GM10248 (cell line): ENCODE measurements at places on chromosomes 1 and 21.

DNA sequence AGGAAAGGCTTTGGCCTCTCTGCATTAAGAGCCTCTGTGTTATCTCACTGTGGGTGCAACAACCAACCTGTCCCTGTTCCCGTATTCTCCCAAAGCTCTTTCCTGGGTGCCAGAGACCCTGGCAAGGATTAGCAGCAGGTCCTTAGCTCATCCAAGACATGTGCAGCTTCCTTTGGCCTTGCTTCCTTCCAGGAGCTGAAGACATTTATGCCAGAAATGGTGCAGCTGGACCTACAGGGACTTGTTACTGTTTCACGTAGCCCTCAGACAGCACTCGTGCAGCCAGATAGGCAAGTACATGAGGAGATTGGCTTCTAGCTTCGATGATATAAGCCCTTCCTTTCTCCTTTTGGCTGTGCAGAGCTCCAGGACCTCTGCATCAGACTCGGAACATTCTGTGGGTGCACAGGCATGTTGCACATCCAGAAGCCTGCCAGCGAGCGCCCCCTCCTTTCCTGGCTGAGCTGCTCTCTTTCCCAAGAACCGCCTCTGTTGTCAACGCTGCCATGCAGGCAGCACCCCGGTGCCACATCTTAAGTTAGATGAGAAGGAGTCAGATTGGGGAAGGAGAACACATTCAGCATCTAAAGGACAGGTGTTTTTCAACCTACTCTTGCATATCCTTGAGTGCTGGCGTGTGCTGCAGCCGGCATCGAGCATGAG, 284.5 kb upstream of the PLXNA2 start:
- DNase-seq: no peak

- no peak for DNase-seq
Observed at GRCh38 chr1:210677533-210677932, 348.8 kb downstream of the HHAT start.

DNA sequence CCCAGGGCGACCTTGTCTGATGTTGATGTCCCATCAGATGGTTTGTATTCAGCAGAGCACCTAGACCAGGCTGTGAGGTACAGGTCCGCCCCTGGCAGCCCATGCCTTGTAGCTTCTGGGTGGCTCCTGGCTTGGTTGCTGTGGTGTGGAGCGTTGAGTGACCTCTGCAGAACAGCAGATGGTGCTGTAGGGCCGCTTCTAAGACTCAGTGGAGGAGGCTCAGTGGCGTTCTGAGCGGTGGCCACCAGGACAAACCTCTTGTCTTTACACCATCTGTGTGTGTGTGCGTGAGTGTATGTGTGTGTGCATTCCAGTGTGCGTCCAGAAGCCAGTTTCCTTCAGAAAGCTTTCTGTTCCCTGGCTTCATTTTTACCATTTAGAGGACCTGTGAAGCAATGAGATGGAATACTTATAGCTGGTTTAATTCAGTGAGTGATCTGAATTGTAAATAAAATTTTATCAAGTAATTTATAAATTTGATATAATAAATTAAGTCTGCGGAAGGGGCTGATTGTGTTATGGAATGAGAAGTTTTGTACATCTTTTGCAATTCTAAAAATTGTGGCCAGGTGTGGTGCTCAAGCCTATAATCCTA, 66.1 kb downstream of the ADARB1 start:
- DNase-seq: peak; percentile 86

- no peak for DNase-seq
Observed at GRCh38 chr1:72324451-72324850, 42.1 kb upstream of the NEGR1 start.

DNA sequence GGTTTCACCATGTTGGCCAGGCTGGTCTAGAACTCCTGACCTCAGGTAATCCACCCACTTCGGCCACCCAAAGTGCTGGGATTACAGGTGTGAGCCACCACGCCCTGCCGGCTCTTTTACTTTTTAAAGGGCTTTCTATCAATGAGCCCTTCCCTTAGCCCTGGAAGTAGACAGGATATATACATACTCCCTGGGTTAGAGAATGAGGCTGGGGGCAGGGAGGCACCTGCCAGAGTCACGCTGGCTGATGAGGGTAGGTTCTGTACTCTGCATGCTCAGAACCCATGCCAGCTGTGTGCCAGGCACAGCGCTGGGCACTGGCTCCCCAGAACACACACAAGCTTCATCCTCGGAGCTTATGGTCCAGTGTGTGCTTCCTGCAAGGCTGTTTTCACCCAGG, 113.6 kb upstream of the IPO9 start:
- DNase-seq: no peak

DNA sequence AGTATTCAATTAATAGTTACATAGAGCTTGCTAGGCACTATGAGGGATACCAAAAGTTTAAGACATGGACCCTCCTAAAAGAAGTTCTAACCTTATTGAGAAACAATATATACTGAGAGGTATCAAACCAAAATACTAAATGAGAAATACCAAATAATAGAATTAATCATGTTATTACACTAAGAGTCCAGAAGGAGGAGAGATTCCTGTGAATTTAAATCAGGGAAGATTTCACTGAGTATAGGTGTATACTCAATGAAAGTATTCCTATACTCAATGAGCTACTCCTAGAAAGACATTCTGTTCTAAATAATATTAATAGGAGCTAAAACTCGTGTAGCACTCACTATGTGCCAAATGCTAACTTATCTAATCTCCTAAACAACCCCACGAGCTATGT, 9.4 kb downstream of the CR1L start:
- DNase-seq: no peak

DNA sequence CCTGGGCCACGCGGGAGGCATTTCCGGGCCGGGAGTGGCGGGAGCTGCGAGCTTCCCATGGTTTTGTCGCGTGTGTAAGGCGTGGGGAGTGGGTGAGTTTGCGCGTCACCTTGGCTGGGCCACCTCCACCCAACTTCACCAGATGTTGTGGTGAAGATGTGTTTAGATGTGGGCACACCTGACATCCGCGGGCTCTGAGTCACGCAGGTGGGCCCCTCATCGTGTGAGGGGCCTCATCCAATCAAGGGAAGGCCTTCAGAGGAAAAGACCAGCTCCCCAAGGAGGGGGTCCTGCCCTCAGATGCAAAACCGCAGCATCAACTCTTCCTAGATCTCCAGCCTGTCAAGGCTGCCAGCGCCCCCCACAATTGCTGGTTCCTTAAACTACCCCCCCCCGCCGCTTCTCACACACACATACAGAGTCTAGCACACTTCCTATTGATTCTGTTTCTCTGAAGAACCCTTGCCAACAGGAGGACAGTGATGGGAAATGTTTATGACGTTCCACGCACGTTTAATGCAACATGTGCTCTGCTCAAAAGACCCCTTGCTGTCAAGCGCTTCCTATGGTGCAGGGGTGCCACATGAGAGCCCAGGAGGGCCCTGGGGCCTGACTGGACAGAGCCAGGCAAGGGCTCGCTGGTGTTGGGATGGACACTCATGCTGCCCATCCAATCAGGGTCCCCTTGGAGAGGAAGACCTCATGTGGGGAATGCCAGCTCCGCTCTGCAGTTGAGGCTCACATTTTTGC, 11.9 kb downstream of the ACTRT2 start:
- no peak for DNase-seq

DNA sequence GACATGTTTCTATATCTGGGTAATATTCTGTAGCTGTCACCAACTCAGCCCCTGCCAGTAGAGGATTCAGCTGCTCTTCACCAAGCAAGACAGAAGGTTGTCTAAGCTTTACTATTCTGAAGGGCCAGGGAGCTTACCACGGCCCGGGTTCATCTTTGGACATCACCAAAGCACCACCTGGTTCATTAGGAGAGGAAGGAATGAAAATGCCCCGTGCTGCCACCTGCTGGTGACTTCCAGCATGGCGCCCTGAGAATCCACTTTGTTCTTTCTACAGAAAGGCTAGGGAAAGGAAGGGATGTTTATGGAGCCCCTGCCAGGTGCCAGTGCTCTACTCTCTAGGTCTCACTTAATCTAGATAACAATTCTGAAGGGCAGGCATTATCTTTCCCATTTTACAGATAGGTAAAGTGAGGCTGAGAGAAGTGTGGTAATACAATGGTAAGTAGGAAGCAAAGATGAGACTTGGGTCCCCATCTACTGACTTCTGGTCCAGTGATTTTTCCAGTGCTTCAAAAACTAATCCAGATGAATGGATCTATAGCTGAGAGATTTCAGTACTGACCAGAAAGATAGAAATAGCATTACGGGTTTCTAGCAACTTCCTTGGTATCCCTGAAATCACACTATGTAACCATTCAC, 79.5 kb downstream of the BEND5 start:
- peak; percentile 54 for DNase-seq
